Ascending aorta (tissue), 2 donors: ENCODE measurements at places on chromosomes 7 and 10. TPM values are rescaled to one million over a fixed set of nuclear protein-coding genes. Genes with fewer than 3 reads are reported as not detected.
A peak's percentile ranks its signal among the peaks of the same experiment; 100 is the strongest.

The CCL24 gene
- not detected for total RNA-seq

The HDAC9 gene
- 33.4 TPM for total RNA-seq

The SORCS3 gene
- total RNA-seq = not detected

- H3K36me3 ChIP-seq = no peaks in the 10 kb centered on the region
- H3K27me3 ChIP-seq = no peaks in the 10 kb centered on the region
- H3K4me1 ChIP-seq = no peaks in the 10 kb centered on the region
- H3K27ac ChIP-seq = peak overlapping the region; percentile 85
- no peak for DNase-seq
These were observed 905 bp downstream of the ASB13 start for GRCh38 chr10:5665373-5666007.

DNA sequence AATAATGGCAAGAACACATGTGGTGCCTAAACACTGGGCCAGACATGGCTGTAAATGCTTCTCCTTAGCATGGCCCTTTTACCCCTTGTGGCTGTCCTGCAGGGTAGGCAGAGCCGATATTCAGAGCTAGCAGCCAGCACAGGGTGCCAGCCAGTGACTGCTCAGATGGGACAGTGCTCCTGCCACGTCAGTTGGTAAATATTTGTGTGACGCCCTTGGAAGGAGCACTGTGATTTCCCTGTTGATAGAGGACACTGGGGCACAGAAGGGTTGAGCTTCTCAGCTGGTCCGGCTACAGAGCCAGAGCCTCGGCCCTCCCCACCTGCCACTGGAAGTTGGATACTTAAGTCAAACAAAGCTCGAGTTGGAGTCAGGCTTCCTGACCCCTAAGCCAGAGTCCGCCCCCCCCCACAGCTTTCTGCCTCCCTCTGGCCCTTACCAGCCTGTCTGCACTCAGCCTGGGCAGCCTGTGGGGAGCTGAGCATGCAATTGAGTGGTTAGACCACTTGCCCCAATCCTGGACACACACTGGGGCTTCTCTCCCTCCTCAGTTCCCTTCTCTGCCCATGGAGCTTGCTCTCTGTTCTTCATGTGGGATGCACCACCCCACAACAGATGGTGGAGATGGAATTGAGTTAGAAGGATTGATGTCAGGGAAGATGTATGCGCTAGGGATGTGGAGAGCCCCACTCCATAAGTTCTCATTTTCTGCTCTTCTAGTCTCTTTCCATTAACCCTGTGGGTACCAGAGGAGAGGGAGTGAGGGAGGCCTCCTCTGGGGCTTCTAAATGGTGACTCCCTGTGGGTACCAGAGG lies 350.8 kb downstream of the PLXNA4 start:
- no peaks in the 10 kb centered on the region for H3K4me1 ChIP-seq
- H3K27me3 ChIP-seq = no peaks in the 10 kb centered on the region
- no peak overlapping the region for H3K4me3 ChIP-seq
- H3K36me3 ChIP-seq = peaks cover 9% of the 10 kb centered on the region

DNA sequence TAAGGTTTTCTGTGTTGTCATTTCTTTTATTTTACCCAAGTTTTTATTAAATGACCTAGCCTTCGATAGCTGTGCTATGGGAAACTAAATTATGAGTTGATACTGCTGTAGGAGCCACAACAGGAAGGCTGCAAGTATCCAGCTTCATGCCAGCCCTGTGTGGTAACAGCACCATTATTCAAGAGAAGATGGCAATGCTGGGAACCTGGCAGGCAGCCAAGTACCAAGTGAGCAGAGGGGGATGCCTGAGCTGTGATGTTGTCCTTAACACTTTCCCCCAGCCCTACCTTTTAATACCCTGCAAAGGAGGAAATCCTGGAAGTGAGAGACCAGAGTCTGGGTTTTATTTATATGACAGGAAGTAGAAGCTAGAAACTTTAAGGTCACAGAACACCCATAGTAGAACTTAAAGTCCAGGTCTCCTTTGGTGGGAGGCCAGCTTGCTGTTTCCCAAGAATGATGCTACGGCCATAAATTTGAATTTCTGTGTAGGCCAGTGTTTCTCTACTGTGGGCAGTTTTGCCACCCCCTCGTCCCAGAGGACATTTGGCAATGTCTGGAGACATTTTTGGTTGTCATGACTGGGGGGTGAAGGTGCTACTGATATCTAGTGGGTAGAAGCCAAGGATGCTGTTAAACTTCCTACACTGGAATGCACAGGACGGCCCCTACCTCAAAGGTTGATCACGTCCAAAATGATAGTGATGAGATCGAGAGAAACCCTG lies 9.2 kb upstream of the ATXN7L1 start:
- no peak for DNase-seq
- no peak overlapping the region for H3K4me3 ChIP-seq
- H3K27ac ChIP-seq = no peak overlapping the region
- H3K36me3 ChIP-seq = peaks cover 1% of the 10 kb centered on the region
- no peaks in the 10 kb centered on the region for H3K4me1 ChIP-seq

GRCh38 chr10:3259499-3259898 lies 86.9 kb upstream of the PITRM1 start:
- H3K4me1 ChIP-seq = no peaks in the 10 kb centered on the region
- H3K4me3 ChIP-seq = no peak overlapping the region
- no peaks in the 10 kb centered on the region for H3K27me3 ChIP-seq

GRCh38 chr7:27123477-27124053 lies 7.0 kb downstream of the HOXA4 start:
- peak overlapping the region; percentile 89 for H3K27ac ChIP-seq
- no peaks in the 10 kb centered on the region for H3K27me3 ChIP-seq
- peak overlapping the region; percentile 67 for H3K4me3 ChIP-seq

- H3K27me3 ChIP-seq = no peaks in the 10 kb centered on the region
- H3K36me3 ChIP-seq = no peaks in the 10 kb centered on the region
These were observed 123.5 kb downstream of the ABLIM1 start for GRCh38 chr10:114534571-114534981.
